Stimulated activated CD4-positive, alpha-beta T cell treated with anti-CD3 and anti-CD28 coated beads, TNF-alpha, amount 100 ng/mL, for 1 hour (primary cell): ENCODE measurements at places on chromosomes 12 and 14.

- no peak for DNase-seq
Observed at GRCh38 chr14:78933948-78934524, 763.9 kb downstream of the NRXN3 start.

GRCh38 chr14:21987937-21988336 lies 314.3 kb upstream of the OR4E1 start:
- no peak for DNase-seq

GRCh38 chr12:70267550-70267949 lies 24.3 kb downstream of the CNOT2 start:
- no peak for DNase-seq

GRCh38 chr14:60647081-60647836 lies 2.0 kb downstream of the SIX1 start:
- DNase-seq, result no peak

DNA sequence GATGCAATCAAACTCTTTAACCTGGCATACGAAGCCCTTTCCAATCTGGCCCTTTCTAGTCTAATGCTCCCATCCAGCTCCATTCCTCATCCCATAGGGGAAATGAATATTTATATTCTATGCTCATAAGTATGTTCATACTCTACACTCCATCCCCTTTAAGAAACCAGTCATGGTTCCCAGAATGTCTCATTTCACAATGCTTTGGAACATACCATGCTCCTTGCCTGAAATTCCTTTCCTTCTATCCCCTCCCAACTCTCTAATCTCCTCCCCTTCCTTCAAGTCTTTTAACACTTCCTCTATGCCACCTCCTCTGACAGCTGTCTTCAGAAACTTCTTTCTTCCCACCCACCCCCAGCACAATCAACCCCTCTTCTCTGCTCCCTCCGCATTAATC lies 207.0 kb upstream of the CAND1 start:
- DNase-seq, result no peak

- no peak for DNase-seq
Observed at GRCh38 chr12:129527506-129527905, 376.3 kb downstream of the TMEM132D start.

GRCh38 chr12:49626169-49626835 lies 2.9 kb downstream of the PRPF40B start:
- no peak for DNase-seq

DNA sequence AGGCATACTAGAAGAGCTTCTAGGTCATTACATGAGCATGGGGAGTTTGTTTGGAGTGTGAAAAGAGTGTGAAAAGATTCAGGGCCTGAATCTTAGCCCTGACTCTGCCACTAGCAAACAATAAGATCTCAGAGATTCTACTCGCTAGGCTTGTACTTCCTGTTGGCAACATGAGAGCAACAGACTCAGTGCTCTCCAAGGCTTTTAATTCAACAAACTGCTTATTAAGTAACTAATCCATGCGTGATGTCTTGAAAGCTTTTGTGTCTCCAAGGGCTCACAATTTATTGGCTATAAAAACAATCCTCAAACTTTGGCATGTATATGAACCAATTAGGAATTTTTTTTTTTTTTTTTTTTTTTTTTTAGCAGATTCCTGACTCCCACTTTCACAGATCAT lies 105.1 kb downstream of the STXBP6 start:
- no peak for DNase-seq

DNA sequence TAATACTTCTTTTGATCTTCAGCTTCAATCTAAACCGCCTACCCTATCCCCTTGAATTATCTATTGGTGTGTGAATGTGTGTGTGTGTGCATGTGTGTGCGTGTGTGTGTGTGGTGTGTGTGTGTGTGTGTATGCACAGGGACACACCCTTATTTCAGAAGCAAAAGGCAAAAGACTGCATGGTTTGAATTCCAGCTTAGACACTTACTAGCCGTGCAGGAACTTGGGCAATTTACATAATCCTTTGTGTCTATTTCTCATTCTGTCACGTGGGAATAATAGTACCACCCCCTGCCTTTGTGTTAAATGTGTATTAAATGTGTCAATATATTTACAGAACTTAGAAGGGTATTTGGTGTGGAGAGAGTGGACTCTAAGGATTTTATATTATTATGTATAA lies 251.7 kb downstream of the TMEM132C start:
- DNase-seq, result no peak

- DNase-seq, result no peak
Observed at GRCh38 chr14:32332415-32333316, 3.6 kb downstream of the AKAP6 start.

DNA sequence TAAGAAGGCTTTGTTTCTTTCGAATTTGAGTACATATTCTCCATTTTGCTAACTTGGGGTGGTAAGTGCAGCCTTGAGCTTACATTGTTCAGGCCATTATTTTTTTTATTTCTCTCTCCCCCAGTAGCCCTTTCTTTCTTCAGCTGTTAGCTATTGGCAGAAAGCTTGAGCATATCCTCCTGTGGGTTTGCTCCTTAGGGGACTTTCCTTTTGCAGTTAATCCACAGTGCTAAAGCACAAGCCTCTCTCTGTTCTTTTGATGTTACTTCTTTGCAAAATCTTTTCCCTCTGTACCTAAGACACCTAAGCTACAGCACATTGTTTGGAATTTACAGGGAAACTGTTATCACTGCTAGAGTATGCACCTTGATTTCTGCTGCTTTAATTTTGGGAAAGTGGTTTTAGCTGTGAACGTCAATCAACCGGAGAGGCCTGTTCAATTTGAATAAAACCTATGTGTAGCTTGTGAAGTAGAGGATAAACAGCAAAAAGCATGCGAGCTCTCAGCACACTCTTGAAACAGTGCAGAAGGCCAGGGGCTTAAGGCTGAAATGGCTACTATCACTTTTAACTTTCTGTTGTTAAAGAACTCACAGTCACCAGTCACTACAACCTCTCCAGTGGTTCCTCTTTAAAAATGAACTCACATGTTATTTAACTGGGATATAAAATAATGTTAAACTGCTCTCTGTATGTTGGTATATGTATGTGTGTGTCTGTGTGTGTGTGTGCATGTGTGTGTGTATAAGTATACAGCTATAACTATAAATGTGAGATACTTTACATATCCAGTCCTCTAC lies 139.2 kb downstream of the PDZRN4 start:
- no peak for DNase-seq

DNA sequence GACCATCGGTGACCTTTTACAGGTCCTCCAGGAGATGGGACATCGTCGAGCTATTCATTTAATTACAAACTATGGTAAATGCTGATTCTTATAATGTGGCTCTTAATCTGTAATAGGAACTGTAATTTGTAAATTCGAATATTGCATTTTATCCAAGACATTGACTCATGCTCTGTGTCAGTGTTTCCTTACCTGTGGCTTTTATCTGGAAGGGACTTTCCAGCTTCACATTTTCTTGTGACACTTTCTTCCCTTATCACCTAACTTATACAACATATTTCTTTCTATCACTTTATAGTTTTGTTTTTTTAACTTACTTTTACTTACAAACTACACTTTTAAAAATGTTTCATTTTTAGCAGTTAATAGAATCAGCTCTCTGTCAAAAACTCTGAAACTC lies 14.8 kb downstream of the IRAK3 start:
- DNase-seq, result no peak

GRCh38 chr12:22733756-22734155 lies 108.8 kb downstream of the ETNK1 start:
- no peak for DNase-seq

DNA sequence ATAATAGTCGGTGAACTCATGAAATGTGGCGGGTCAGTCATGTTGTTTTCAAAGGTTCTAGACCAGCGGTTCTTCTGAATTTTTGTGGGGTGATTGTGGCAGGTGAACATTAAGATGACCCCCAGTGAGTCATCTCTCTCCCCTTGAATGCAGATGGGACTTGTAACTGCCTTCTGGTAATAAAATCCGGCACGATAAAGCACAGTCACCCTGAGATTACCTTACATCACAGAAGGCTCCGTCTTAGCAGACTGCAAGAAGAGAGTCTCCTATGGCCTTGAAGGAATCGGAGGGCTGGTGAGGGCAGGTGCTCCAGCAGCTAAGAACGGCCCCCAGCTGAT lies 189.6 kb downstream of the FOXN3 start:
- no peak for DNase-seq

GRCh38 chr14:101808020-101808641 lies 46.6 kb downstream of the PPP2R5C start:
- DNase-seq, result no peak

- DNase-seq, result no peak
Observed at GRCh38 chr12:49941556-49942511, 8.7 kb upstream of the AQP2 start.

DNA sequence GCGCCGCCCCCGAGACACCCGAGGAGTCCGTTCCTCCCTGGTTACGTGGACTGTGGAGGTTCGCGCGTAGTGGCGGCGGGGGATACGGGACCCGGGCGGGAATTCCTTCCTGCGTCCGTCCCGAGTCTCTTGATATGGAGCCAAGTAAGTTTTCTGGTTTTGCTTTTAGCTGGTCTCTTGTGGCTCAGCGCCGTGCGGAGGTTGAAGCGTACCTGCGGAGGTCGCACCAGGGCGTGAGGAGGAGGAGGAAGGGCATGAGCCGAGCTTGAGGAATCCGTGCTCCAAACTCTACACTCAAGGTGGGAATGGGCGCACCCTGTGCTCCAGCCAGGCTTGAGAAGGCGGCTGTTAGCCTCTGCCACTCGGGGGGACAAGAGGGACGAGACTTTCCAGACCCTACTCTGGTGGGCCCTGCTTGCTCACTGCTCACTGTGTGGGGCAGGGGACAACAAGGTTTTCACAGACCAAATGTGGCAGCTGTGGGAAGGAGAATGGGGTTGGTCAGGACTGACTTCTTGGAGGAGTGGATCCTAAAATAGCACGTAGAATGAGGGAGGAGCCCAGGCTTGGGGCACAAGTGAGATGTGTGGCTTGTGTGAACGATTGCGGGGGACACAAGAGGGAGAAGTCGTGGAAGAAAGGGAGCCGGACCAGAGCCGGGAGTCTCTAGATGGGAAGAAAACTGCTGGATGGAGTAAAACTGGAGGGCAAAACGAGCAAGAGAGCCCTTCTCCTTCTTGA lies 577 bp downstream of the ATG101 start:
- DNase-seq, result no peak

GRCh38 chr14:28745176-28745575 lies 21.4 kb upstream of the FOXG1 start:
- DNase-seq, result no peak

GRCh38 chr12:47821346-47821706 lies 1.6 kb upstream of the HDAC7 start:
- DNase-seq, result no peak

- no peak for DNase-seq
Observed at GRCh38 chr12:104662203-104662602, 205.5 kb downstream of the CHST11 start.

GRCh38 chr14:91883753-91884152 lies 16.4 kb upstream of the TC2N start:
- no peak for DNase-seq

DNA sequence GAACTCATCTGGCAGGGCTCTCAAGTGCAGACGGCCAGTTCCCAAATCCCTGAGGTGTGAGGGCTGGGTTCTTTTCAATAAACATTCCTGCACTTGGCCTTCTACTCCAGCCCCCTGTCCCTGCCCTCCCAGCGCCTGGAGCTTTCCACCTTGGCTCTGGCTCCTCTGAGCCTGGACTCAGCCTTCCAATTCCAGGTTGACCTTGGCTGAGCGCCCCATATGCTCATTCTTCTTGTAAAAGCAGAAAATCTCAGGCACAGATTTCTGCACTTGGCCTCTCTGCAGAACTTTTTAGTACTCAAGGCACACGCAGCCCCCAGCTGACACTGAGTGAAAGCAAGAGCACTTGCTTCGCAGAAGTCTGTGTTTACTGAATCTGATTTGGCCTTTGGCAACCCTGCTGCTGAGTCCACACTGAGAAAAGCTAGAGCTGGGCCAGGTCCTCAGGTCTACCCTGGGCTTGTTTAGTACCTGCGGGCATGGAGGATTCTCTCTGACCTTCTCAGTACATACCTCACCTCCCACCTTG lies 222.7 kb downstream of the MSRB3 start:
- no peak for DNase-seq

DNA sequence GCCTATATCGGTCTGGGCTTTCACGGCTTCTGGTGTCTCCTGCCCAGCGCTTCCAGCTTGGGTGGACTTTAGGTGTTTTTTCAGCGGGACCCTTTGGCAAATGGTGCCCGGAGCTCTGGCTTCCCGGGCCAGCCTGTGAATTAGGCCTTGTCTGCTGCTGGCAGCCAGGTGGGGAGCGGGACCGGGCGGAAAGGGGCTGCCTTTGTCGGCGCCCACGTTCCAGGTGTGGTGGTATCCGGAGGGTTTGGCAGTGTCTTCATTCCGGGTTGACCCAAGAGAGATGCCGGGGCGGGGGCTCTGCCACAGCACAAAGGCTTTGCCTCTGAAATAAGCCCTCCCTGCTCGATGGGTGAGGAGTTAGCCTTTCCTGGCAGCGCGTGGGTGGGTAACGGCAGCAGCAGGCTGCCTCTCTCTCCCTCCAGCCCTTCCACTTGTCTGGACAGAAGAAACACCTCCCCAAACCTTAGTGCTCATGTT lies 9.5 kb downstream of the RFLNA start:
- DNase-seq, result no peak

GRCh38 chr14:35197015-35197414 lies 74.7 kb downstream of the PRORP start:
- DNase-seq, result no peak

GRCh38 chr12:92927055-92927435 lies 2.0 kb downstream of the EEA1 start:
- DNase-seq, result no peak

GRCh38 chr12:56719056-56719455 lies 6.0 kb downstream of the NACA start:
- DNase-seq, result no peak

GRCh38 chr14:58078068-58078467 lies 73.9 kb downstream of the ARMH4 start:
- DNase-seq, result no peak

DNA sequence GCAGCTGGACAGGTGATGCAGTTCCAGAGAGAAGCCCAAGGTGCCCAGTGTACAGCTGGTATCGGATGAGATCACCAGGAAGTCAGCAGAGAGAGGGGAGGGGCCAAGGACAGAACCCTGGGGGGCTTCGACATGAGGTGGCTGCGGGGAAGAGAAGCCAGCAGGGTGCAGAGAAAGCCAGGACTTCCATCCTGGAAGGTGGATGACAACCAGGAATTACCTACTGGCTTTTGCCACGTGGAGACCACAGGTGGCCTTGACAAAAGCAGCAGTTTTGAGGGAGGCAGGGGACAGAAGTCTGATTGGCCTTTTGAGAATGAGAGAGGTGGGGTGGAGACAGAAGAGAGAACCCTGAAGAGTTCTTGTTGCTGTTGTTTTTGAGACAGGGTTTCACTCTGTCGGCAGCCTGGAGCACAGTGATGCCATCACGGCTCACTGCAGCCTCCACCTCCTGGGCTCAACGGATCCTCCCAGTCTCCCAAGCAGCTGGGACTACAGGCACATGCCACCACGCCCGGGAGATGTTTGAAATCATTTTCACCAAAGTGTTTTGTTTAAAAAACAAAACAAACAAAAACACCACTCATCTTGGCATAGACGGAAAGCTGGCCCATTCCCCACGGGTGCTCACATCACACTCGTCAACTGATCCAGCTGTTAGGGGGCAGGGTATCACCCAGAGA lies 35.2 kb downstream of the CDC42BPB start:
- DNase-seq, result no peak
